Stimulated activated CD8-positive, alpha-beta memory T cell treated with anti-CD3 and anti-CD28 coated beads, Interleukin-12 subunit alpha, Interleukin-12 subunit beta, amount 100 ng/mL, for 4 hours (primary cell): ENCODE measurements at places on chromosomes 12 and 14.

GRCh38 chr12:4421590-4422031 lies 24.0 kb downstream of the FGF6 start:
- DNase-seq = no peak

DNA sequence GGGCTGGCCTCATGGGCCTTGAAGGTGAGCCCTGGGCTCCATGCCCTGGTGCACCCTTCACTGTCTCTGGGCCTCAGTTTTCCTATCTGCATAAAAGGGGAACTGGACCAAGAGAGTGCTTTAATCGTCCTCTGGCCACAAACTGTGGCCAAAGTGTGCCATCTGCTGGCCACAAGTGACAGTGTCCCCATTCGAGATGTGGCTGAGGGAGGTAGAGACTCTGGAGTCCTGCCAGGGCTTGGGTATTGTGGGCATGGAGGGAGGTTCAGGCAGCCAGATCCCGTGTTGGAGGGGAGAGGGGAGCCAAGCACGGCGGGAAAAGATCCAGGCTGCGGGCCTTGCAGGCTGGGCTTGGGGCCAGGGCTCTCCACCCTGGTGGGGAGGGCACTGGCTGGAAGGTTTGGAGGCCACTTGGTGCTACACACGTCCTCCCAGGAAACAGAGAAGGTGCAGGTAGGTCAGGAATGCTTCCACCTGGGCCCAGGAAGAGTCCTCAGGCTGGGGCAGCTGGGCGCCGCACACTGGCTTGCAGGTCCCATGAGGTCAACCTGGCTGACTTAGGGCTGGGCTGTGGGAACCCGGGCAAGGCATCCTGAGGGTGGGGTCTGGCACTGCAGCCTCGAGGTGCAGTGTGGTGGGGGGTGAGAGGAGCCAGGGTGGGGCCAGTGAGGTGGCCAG lies 7.3 kb upstream of the KIF26A start:
- no peak for DNase-seq

DNA sequence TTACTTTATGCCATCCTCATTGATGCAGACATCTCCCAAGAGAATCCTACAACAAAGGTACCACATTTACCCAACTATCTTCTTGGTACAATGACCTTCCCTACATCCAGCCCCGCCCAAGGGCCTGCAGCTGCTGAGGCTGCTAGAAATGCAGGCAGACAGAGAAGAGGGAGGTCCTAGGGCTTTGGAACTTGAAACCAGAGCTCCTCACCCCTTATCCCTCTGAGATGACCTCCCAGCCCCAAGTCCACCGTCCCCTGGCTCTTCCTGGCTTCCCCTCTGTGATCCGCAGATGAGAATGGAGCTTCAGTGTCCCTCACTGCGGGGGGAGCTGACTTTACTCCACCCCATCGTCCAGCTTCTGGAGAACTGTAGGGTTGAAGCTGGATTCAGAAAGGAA lies 1.6 kb upstream of the TNFRSF1A start:
- no peak for DNase-seq

- no peak for DNase-seq
Observed at GRCh38 chr12:52224151-52224550, 8.9 kb upstream of the KRT7 start.

GRCh38 chr12:75684678-75685616 lies 173.5 kb upstream of the KRR1 start:
- no peak for DNase-seq

DNA sequence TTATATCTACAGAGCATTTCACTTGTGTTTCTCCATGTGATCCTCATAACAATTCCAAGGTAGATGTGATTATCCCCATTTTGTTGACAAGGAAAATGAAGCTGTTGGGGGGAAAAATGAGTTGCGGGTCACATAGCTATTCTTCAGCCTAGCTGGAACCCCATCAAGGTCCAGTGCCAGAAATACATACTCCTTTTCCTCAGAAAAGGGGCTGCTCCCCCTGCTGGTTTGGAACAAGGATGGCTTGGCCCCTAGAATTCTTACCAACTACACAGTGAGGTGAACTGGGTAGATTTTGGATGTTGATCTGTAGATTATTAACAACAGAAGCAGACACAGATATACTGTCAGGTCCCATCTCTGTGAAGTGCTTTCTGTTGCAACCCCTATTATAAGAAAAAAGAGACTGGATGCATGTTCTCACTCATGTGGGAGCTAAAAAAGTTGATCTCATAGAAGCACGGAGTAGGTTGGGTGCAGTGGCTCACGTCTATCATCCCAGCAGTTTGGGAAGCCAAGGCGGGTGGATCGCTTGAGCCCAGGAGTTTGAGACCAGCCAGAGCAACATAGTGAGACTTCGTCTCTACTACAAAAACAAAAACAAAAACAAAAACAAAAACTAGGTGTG lies 8.9 kb downstream of the IKZF4 start:
- no peak for DNase-seq

GRCh38 chr14:89841851-89842250 lies 112.7 kb downstream of the EFCAB11 start:
- DNase-seq = no peak

GRCh38 chr12:93624595-93625294 lies 52.3 kb downstream of the SOCS2 start:
- DNase-seq = no peak

- no peak for DNase-seq
Observed at GRCh38 chr14:20712904-20713303, 24.3 kb downstream of the ANG start.

DNA sequence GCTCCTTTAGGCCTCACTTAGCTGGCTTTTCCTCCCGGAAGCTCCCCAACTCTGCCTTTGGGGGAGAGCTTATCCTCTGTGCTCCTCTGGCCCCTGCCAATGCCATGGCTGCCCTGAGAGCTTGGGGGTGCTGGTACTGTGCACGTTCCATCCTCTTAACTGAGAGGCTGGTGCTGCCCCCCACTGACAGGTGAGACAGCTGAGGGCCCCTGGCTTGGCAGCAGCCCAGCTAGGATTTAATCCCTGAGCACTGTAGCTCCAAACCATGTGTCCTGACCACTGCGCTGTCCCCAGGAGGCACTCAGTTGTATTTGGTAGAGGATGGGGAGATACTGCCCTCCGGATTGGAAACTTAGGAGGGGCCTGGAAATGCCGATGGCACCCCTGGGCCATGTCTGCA lies 46.1 kb downstream of the UBE3B start:
- DNase-seq = no peak

DNA sequence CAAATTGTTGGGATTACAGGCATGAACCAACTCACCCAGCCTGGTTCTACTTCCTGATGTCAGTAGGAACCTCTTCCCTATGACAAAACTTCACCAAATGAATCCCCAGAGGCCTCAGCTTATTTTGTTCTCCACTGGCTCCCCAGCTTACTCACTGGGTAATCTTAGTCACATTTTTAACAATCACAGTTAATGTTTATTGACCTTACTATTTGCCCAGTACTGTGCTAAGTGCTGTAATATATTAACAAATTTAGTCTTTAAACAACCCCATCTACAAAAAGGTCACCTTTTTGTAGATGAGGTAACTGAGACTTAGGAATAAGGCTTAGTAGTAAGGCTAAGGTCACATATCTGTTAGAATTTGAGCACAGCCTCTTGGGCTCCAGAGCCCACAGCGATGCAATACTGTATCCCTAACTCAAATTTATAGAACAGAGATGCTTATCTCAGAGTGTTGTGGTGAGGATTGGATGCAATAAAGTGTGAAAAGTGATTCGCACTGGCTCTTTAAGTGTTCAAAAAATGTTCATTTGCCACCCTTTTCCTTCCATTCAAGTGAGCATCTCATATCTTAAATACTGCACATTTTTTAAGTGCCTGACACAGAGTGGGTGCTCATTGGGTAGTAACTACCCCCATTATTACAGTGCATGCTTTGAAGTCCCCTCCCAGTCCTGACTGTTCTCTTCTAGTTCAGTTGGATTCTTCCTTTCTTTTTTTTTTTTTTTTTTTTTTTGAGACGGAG lies 146.4 kb upstream of the ARHGAP5 start:
- DNase-seq = no peak

DNA sequence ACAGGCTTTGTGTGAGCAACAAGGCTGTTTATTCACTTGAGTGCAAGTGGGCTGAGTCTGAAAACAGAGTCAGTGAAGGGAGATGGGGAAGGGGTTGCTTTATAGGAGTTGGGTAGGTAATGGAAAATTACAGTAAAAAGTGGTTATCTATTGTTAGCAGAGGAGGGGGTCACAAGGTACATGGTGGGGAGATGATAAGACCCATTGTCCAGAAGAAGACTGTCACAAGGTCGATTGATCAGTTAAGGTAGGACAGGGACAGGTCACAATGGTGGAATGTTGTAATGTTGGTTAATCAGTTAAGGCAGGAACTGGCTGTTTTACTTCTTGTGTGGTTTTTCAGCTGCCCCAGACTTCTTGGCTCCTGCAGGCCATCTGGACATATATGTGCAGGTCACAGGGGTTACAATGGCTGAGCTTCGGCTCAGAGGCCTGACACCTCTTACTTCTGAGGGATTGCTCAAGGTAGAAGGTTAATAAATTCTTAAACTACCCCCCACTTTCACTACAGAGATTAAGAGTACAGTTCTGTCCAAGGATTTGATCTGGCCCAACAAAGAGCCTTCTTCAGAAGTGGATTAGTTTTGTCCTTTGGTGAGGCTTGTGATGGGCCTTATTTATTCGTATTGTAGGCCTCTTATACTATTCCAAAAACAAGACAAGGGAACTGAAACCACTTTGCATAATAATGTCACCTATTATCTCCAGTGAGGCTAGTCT lies 13.8 kb upstream of the DHRS4 start:
- no peak for DNase-seq

DNA sequence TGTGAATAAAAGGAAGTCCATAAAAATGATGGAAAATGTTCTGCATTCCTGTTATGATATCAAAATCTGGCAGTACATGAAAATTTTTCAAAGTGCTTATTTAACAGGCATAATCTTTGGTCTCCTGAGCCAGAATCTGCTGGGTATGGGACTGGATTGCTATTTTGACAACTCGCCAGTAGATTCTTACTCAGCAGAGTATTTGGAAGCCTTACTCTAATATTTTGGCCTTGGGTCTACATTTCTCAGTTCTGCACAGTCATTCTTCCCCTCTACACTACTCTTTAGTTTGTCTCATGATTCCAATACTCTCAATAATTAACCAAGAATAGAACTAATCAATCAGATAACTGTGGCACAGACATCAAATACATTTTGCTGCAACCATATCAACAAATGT lies 1.1 kb upstream of the SLCO1B1 start:
- DNase-seq = no peak

- DNase-seq = no peak
Observed at GRCh38 chr14:87600240-87600639, 392.7 kb downstream of the GALC start.

DNA sequence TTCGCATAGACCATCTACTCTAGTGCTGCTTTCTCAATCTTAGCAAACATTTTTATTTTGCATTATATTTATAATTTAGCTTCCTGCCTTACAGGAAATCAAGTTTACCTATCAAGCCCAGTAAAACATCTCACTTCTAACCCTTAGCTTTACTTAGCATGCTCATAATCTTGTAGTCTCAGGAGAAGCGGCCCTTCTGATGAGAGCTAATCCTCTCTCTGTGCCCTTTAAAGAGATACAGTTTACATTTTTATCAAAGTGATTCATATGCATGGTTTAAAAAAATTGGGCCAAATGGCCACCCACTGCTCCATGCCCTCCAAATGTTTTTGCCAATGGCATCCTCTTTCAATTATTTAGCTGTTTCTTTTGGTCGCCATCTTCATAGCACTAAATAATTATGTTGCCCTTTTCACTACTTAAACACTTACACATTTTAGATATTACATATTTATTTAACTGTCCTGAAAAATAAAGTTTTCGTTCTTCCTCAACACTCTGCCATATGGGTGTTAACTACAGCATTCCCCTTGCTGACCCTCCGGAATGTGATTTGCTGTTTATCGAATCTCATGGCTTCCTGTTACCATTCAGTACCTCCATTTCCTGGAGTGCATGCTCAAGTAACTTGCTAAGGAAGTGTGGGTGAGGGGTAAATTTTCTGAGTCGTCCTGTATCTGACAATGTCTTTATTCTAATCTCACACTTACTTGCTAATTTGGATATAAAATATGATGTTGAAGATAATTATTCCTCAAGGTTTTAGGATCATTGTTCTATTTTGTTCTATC lies 29.3 kb downstream of the YLPM1 start:
- DNase-seq = no peak

- no peak for DNase-seq
Observed at GRCh38 chr12:41188058-41188840, at the start of gene PDZRN4. Gene PDZRN4 (plus strand): TSS chr12:41188320.

GRCh38 chr12:120979220-120979861 lies 998 bp downstream of the HNF1A start:
- DNase-seq = no peak

DNA sequence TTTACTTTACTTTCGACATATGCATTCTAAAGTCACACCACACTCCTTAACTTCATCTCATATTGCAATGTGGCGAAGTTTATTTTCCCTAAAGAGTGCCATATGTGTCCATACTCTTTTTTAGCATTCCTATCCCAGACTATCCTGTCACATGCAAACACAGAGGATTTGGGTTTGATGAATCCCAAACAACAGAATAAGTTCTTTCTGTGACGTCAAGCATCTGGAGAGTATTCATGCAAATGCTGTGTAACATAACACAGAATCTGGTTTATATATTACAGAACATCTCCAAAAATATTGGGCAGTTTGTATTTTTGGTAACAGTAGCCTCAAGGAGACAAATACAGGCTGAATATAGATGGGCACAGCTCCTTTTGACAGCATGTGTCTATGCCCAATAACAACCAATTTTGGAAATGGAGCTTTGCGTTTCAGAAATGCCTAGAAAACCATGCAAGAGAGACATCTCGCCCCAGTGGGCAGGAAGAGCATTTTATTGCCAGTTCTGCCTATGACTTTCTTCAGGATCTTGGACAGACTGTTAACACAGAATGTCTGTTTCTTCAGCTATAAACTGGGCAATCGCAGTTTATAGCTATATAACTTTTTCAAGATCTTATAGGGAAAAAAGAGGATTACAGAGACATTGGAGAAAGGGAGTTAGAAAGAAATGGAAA lies 190.8 kb downstream of the ADAMTS20 start:
- no peak for DNase-seq

- no peak for DNase-seq
Observed at GRCh38 chr12:56880125-56880992, 53.8 kb downstream of the SDR9C7 start.

DNA sequence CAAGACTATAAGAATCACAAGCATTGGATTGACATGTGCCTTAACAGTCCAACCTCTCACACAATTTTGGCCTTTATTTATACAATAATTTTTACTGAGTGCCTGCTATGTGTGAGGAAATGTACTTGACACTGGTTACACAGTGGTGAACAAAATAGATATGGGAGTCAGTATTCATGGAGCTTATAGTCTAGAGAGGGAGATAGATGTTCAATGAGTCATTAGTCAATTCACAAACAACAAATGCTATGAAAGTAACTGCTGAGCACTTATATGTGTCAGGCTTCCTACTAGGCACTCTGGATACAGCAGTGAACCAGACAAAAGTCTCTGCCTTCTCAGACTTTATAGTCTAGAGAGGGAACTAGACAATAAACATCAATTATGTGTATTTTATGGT lies 3.7 kb downstream of the CFAP54 start:
- DNase-seq = no peak
